T-cell (primary cell): ENCODE measurements at places on chromosomes 16 and 17.

DNA sequence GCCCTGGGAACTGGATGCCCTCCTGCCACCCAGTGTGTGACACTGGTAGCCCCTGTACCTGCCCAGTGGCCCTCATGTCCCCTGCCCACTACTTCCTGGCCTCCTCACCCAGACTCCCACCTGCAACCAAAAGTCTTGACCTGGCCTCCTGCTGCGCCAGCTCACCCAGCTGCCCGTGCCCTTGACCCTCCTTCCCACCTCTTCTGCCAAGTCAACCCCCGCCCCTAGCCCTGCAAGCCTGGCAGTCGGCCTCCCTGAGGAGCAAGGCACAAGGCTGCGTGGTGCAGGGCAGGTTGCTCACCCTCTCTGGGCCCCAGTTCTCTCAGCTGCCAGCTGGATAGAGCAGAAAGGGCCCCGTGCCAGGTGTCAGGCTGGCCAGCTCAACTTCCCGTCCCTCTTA is 12.3 kb upstream of the FAM83G start:
- H3K4me3 ChIP-seq: no peak overlapping the region
- no peak overlapping the region for H3K27ac ChIP-seq
- peaks cover 9% of the 10 kb centered on the region for H3K36me3 ChIP-seq
- H3K4me1 ChIP-seq: peaks cover 2% of the 10 kb centered on the region

- no peak overlapping the region for H3K4me3 ChIP-seq
- no peak overlapping the region for H3K27ac ChIP-seq
- DNase-seq: no peak
- H3K36me3 ChIP-seq: no peaks in the 10 kb centered on the region
- no peaks in the 10 kb centered on the region for H3K27me3 ChIP-seq
Measured at GRCh38 chr16:55559933-55560516, 6.5 kb upstream of the CAPNS2 start.

- H3K4me3 ChIP-seq: no peak overlapping the region
- peaks cover 6% of the 10 kb centered on the region for H3K27me3 ChIP-seq
- peaks cover 36% of the 10 kb centered on the region for H3K4me1 ChIP-seq
- no peak for DNase-seq
Measured at GRCh38 chr16:87496447-87496801, 3.6 kb upstream of the ZCCHC14 start.

DNA sequence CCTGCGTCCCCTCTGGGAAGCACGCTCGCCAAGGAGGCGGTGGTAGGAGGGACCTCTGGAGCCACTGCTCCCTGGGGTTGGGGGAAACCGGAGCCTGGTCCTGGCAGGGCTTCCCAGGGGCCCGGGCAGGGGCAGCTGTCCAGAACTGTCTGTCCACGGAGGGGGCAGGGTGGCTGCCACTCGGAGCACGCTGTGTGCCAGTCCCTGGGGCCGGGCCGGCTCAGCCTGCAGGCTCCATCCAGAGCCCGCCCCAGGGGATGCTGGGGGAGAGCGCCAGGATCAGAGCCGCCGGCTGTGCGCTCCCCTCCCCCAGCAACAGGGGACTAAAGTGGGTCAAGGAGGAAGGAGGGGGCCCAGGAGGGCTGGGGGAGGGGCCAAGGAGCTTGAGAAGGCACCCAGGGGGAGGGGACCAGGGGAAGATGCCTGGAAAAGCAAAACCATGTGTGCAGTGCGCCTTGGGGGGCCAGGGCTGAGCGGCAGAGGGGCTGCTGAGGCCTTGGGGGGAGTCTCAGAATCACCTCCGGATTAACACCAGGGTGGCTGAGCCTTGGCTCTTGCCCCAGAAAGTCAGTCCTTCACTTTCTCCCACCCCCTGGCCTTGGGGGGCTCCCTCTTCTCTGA is 21.3 kb downstream of the ZNF423 start:
- no peaks in the 10 kb centered on the region for H3K4me1 ChIP-seq
- no peak overlapping the region for H3K4me3 ChIP-seq
- no peak for DNase-seq
- no peak overlapping the region for H3K27ac ChIP-seq
- no peaks in the 10 kb centered on the region for H3K36me3 ChIP-seq
